ENCODE measurements at places on chromosomes 16 and 17. TPM values are rescaled to one million over a fixed set of nuclear protein-coding genes. Genes with fewer than 3 reads are reported as not detected.

DNA sequence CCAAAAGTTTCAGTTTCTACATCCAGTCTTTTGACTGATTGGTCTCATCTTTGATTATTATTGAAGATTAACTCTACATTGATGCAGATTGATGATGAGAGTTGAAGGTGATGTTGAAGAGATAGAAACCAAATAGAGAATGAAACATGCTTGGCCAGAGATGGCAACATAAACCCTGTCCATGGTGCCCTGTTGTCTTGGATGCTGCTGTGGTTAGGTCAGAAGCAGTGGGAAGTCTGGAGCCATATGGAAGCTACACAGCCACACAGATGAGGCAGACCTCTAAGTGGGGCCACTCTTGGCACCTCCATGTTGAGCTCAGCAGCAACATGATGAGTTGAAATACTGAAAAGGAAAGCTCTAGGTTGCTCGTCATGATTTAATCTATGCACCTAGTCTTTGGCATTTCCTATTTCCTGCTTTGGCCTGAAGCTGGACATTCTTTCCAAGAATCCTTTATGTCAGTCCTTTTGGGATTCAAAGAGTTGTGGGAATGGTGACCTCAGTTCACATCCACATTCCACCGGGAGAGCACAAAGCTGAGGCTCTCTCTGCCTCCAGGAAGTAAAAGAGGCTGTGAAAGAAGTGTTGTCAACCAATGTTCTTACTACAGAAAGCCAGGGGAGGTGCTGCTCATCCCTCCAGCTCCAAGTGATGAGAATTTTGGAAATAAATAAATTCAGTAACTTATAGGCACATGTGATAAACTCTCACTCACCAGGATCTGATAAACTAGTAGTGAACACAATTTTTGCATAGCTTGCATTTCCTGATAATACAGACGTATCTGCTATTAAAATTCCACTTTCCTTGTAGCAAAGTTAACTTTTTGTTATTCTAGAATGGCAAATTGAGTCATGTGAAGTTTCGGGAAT, 127.7 kb upstream of the MAF start:
- H3K27me3 ChIP-seq = no peaks in the 10 kb centered on the region
- peaks cover 5% of the 10 kb centered on the region for H3K36me3 ChIP-seq
- no peak overlapping the region for H3K27ac ChIP-seq

The SLFN12 gene
- total RNA-seq = 17.5 TPM

DNA sequence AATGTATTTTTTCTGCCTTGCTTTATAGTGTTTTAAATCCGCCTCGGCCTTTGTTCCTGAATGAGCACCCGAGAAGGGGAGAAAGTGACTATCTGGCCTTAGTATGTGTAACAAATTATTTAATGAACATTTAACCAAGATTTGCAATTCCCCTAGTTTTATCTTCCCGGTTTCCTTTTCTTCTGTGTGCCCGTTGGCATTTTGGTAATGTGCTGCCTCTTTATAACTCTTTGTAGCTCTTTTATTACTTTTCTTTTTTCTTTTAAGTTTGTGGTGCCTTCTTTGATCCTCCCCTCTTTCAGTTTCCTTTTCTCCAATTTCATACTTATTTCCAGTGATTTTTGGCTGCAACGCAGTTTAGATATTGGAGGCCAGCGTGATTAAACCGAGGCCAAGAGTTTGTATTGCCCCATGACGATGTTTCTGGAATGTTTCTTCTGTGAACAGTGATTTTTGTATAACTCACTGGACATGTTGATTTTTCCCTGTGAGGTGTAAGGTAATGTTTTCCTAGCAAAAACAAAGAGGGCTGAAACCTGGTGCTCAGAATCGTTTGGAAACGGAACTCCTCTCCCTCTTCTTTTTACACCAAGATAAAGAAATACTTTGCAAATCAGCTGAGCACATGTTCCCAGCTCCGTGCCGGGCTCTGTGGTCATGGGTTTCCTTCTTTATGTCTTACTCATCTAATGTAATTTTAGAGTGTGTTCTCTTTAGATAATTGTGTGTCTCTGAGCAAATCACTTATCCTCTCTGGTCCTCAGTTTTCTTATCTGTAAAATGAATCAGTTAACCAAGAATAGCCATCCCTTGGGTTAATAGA, 344.3 kb downstream of the WWOX start:
- no peaks in the 10 kb centered on the region for H3K27me3 ChIP-seq
- no peaks in the 10 kb centered on the region for H3K36me3 ChIP-seq
- peak overlapping the region; percentile 94 for H3K27ac ChIP-seq
- no peak overlapping the region for H3K4me3 ChIP-seq

DNA sequence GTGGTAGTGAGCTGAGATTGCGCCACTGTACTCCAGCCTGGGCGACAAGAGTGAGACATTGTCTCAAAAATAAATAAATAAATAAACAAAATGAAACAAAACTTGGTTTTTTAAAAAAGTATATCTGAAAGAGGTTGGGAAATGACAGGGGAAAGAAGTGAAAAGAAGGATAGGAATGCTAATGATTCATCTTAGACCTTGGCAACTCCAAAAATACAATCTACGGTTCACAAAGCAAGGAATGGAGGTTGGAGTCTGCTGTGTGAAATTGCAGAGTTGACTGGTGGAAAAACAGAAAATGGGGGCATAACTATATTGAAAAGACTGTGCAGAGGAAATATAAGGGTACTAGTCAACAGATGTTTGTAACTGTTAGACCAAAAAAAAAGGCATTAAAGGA, 40.0 kb upstream of the CD300E start:
- no peaks in the 10 kb centered on the region for H3K36me3 ChIP-seq
- H3K4me3 ChIP-seq = no peak overlapping the region
- H3K4me1 ChIP-seq = no peaks in the 10 kb centered on the region
- H3K27me3 ChIP-seq = peaks cover 89% of the 10 kb centered on the region
- no peak overlapping the region for H3K27ac ChIP-seq

GRCh38 chr16:69820926-69821541, 58.9 kb downstream of the WWP2 start:
- peak overlapping the region; percentile 71 for H3K27ac ChIP-seq
- H3K27me3 ChIP-seq = no peaks in the 10 kb centered on the region
- H3K36me3 ChIP-seq = peaks cover 6% of the 10 kb centered on the region
- DNase-seq = no peak
- H3K4me1 ChIP-seq = peaks cover 24% of the 10 kb centered on the region

DNA sequence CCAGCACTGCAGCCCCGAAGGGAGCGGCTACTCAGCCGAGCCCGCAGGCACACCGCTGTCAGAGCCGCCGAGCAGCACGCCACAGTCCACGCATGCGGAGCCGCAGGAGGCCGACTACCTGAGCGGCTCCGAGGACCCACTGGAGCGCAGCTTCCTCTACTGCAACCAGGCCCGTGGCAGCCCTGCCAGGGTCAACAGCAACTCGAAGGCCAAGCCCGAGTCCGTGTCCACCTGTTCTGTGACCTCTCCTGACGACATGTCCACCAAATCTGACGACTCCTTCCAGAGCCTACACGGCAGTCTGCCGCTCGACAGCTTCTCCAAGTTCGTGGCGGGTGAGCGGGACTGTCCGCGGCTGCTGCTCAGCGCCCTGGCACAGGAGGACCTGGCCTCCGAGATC, 42.4 kb downstream of the SREBF1 start:
- no peaks in the 10 kb centered on the region for H3K27me3 ChIP-seq
- H3K4me3 ChIP-seq = no peak overlapping the region
- H3K36me3 ChIP-seq = no peaks in the 10 kb centered on the region
- H3K4me1 ChIP-seq = peaks cover 34% of the 10 kb centered on the region
- no peak overlapping the region for H3K27ac ChIP-seq

DNA sequence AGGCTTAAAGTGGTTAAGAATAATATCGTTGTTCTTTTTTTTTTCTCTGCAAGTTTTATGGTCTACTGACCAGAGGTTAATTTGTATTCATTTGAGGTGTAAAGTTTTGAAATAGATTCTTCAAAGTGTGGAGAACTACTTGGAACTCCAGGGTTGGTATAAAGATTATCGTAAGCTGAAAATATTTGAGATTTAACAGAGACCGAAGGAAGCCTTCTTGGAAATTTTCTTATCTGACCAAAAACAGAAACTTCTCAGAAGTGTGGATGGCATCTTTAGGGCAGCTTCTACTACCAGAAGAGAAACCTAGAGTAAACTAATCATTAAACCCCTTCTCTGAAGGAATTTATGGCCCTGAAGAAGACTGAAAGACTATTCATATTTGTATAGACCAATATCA, 206.8 kb upstream of the MON1B start:
- no peak overlapping the region for H3K4me3 ChIP-seq
- H3K36me3 ChIP-seq = no peaks in the 10 kb centered on the region
- H3K4me1 ChIP-seq = no peaks in the 10 kb centered on the region

The CMTM1 gene
- 18.4 TPM for total RNA-seq

- H3K27me3 ChIP-seq = peaks cover 3% of the 10 kb centered on the region
- peaks cover 11% of the 10 kb centered on the region for H3K4me1 ChIP-seq
- peak overlapping the region; percentile 79 for H3K27ac ChIP-seq
- DNase-seq = no peak
These were observed 168.5 kb upstream of the DYNLRB2 start for GRCh38 chr16:80372341-80372740.

DNA sequence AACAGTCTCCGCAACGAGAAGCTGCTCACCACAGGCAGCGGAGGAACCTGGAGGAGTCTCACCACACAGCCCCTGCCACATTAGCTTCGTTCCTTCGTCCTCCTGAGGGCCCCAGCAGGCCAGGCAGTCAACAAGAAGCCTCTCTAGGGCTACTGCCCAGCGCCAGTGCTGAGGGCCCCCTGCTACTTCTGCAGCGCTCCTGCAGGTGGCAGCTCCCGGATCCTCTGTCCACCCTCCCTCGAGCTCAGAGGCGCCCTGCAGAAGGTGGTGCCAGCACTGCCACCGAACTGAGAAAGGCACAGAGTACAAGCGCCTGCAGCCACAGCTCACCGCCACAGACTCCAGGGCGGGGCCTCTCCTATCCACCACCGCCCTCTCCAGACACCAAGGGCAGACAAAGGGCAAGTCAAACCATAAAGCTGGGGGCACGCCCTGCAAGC, 27.3 kb downstream of the KDM8 start:
- peaks cover 6% of the 10 kb centered on the region for H3K4me1 ChIP-seq
- no peak for DNase-seq
- H3K4me3 ChIP-seq = no peak overlapping the region
- H3K27me3 ChIP-seq = no peaks in the 10 kb centered on the region
- no peak overlapping the region for H3K27ac ChIP-seq
- no peaks in the 10 kb centered on the region for H3K36me3 ChIP-seq

DNA sequence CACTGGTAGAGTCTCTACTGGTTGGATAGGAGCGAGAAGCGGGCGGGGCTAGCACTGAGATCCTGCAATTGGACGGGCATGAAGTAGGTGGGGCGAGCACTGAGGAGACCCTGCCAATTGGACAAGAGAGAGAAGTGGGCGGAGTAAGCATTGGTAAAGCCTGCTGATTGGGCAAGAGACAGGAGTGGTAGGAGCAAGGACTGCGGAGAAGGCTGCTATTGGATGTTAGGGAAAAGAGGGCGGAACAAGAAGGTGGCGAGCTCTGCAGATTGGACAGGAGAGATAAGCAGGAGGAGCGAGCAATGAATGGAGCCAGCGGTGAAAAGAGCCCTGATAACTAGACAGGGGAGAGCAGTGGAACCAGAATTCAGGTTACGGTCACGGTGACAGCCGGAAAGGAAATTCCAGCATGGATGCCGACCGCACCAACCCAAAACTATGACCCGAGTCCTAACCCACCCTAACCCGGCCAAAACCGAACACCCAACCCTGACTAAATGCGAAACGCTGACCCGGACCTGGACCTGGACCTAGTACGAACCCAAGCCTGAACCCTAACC, 4.8 kb downstream of the SCGB1C2 start:
- no peak overlapping the region for H3K27ac ChIP-seq
- peaks cover 11% of the 10 kb centered on the region for H3K27me3 ChIP-seq
- no peak overlapping the region for H3K4me3 ChIP-seq
- no peaks in the 10 kb centered on the region for H3K4me1 ChIP-seq

GRCh38 chr17:39921323-39921722, 2.9 kb upstream of the GSDMB start:
- DNase-seq = no peak
- no peak overlapping the region for H3K4me3 ChIP-seq
- H3K27ac ChIP-seq = peak overlapping the region; percentile 50
- H3K27me3 ChIP-seq = no peaks in the 10 kb centered on the region

DNA sequence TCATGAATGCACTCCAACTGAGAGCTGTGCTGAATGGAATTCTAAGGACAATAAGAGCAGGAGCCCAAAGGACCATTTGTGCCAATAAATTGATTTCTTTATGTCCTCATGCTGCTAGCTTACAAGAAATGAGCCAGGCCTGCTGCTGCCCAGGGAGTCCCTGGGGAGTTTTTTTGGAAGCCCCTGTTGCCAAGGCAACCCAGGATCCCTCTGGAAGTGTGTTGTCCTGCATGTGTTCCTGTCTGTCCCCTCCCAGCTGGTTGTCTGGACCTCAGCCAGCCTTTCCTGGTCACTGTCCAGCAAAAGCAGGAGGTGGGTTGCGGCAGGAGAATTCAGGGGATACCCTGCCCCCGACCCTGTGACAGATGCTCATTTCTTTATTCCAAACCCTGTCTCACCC, 51.0 kb upstream of the GPRC5B start:
- no peaks in the 10 kb centered on the region for H3K4me1 ChIP-seq
- no peak for DNase-seq
- H3K4me3 ChIP-seq = no peak overlapping the region
- H3K27ac ChIP-seq = no peak overlapping the region
- H3K27me3 ChIP-seq = peaks cover 11% of the 10 kb centered on the region
- no peaks in the 10 kb centered on the region for H3K36me3 ChIP-seq

GRCh38 chr17:28413804-28414203, 7.8 kb upstream of the SLC46A1 start:
- no peak overlapping the region for H3K27ac ChIP-seq
- DNase-seq = no peak
- no peak overlapping the region for H3K4me3 ChIP-seq
- H3K27me3 ChIP-seq = peaks cover 66% of the 10 kb centered on the region
- no peaks in the 10 kb centered on the region for H3K36me3 ChIP-seq
- H3K4me1 ChIP-seq = no peaks in the 10 kb centered on the region

The KLHL10 gene
- not detected for total RNA-seq

The MGAT5B gene
- 14.3 TPM for total RNA-seq

GRCh38 chr17:42639525-42640113, 19.5 kb upstream of the TUBG2 start:
- DNase-seq = no peak
- no peak overlapping the region for H3K4me3 ChIP-seq
- H3K4me1 ChIP-seq = peaks cover 7% of the 10 kb centered on the region

DNA sequence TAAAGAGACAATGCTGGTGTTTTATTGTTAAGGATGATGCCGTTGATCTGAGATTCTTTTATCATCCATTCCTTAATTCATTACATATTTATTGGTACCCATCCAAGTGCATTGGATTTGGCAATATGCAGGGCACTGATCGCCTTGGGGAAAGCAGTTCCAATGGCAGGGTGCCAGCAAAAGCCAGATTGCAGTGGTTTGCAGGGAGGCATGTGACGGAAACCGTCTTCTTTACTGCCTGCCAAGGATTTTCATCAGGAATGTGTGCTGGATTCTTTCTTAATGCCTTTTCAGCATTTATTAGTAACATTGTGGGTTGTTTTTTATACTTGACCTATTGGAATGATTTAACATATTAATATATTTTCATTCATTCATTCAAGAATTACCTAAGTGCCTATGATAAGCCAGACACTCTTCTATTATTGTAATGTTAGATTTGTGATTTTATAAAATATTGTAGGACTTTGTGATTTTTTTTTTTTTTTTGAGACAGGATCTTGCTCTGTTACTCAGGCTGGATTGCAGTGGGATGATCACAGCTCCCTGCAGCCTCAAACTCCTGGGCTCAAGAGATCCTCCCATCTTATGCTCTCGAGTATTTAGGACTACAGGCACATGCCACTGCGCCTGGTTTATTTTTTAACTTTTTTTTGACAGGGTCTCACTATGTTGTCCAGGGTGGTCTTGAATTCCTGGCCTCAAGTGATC, 93.4 kb upstream of the TNRC6A start:
- no peak for DNase-seq
- no peaks in the 10 kb centered on the region for H3K4me1 ChIP-seq
- no peak overlapping the region for H3K27ac ChIP-seq

Measured in neural crest cell (in vitro differentiated cells).